ENCODE measurements at places on chromosomes 7 and 10.

DNA sequence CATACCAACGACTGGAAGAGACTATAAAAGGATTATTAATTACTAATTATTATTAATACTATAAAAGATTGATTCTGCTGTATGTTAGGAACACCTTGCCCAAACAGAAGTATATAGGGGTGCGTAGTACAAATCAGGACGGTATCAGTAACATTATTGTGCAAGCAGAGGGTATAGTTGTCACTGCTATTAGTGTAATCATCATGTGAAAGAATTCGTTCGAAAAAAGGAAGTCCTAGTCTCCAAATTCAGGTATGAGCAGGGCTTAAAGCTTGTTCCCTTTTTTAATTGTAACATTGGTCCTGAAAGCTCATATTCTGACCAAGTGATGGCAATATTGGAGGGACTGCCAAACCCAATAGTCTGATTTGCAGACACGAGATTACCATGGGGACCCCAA is 81.8 kb downstream of the THSD7A start:
- no peak for DNase-seq

GRCh38 chr7:36653008-36653662 is 71.2 kb downstream of the AOAH start:
- DNase-seq, result no peak

GRCh38 chr10:35754519-35754918 is 112.4 kb upstream of the FZD8 start:
- no peak for DNase-seq

GRCh38 chr10:86955501-86956194 is 1.8 kb downstream of the MMRN2 start:
- no peak for DNase-seq

DNA sequence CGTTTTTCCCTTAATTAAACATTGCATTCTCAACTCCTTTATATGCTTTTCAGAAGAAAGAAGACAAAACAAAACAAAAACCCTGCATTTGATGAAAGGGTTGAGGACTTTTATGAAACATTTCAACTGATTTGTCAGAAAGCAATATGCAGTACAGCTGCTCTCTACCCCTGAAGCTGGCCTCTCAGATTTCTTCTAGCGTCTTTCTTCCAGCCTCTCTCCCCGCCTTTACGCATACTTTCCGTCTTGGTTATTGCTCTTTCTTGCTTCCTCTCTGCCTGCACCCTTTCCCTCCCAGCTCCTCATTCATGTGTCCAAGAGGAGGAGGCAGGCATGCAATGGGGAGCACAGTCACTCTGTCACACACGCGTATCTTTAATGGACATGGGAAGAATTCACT is 91.0 kb upstream of the COL1A2 start:
- no peak for DNase-seq

DNA sequence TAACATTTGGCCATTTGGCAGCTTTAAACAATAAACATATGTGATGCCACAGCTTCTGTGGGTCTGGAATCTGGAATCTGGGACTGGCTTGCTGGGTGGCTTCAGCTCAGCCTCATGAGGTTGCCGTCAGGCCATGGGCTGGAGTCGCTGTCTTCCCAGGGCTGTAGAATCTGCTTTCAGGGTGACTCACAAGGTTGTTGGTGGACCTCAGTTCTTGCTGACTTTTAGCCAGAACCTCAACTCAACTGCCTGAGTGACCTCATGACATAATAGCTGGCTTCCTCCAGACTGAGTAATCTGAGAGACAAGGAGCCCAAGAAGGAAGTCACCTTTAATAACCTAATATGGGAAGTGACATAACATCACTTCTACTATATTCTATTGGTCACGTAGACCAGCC is 44.6 kb upstream of the TSPAN13 start:
- no peak for DNase-seq

GRCh38 chr10:43399320-43400310 is 9.4 kb downstream of the HNRNPF start:
- no peak for DNase-seq

GRCh38 chr10:118820326-118821116 is 65.8 kb upstream of the CACUL1 start:
- DNase-seq, result no peak

GRCh38 chr7:1542329-1542728 is 11.8 kb downstream of the MAFK start:
- no peak for DNase-seq

- DNase-seq, result no peak
Measured at GRCh38 chr7:114953724-114954123, 31.8 kb downstream of the MDFIC start.

- no peak for DNase-seq
Measured at GRCh38 chr7:2812831-2813230, 31.3 kb downstream of the GNA12 start.

- no peak for DNase-seq
Measured at GRCh38 chr10:124465777-124466488, 4.3 kb downstream of the LHPP start.

DNA sequence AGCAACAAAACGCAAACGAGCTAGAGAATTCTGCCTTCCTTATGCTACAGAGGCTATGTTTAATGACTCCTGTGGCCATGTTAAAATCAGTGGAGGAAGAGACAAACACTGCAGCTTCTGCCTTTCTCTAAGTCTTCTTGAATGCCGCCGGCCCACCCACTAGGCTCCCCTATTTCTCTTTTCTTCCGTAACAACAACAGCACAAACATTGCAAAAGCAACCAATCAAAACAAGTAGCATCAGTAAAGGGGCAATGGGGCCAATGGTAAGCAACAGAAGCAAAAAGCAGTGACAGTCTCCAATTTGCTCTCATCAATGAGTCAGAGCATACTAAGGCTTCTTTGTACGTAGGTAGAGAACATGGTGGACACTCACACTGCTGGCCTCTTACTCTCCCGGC is 26.8 kb downstream of the DNAJC1 start:
- DNase-seq, result no peak

DNA sequence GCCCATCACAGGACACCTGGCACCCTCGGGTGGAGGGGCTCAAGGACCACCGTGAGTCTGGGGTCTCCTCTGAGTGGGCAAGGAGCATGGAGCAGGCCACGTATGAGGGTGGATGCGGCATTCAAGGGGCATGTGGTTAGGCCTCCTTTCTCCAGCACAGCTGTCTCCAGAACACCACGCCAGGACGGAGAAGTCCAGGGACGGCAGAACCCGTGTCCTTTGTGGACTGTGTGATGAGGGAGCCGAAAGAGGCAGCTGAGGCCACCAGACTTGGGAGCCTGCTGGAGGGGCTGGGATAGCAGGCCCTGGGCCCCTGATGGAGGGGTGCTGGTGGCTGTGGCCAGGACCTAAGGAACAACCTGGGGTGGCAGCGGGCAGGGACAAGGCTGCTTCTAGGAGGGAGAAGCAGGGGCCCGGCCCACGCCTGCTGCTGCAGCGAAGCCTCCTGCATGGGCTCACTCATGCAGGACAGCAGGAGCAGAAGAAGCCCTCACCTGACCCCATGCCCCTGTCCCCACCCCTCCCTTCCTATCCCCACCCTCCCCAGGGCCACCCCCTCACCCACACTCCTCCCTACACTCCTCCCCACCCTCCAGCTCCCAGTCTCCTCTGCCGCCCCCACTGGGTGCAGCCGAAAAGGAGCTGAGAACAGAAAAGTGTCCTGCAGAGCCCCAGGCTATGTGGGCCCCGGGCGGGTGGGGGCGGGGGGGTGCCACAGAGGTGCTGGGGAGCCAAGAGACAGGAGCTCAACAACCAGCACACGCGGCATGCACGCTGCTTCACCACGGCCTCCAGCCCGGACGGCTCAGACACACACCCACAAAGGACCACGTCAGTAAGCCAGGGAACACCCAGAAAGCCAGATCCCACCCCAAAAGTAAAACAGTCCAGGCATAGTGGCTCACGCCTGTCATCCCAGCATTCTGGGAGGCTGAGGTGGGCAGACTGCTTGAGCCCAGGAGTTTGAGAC is 29.7 kb downstream of the ZFAND2A start:
- DNase-seq, result no peak

- DNase-seq, result no peak
Measured at GRCh38 chr7:108697254-108697653, 127.6 kb downstream of the DNAJB9 start.

DNA sequence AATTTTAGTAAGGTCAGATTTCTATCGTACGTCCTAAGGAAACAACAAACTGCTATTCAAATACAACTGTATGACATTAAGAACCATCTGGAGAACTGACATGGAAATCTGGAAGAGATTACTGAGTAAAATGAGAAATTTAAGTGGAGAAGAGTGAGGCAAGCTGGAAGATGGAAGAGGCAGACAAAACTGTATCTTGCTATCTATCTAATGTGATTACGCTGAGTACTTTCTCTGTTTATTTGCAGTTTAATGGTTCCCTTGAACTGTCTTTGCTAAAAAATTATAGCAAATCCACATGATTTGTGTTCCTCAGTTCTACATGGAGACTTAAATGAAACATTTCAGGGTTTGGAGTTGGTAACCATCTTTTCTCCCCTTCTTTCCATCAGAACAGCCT is 927.1 kb upstream of the MBL2 start:
- DNase-seq, result no peak

- DNase-seq, result no peak
Measured at GRCh38 chr7:41745451-41745850, 42.6 kb upstream of the INHBA start.

DNA sequence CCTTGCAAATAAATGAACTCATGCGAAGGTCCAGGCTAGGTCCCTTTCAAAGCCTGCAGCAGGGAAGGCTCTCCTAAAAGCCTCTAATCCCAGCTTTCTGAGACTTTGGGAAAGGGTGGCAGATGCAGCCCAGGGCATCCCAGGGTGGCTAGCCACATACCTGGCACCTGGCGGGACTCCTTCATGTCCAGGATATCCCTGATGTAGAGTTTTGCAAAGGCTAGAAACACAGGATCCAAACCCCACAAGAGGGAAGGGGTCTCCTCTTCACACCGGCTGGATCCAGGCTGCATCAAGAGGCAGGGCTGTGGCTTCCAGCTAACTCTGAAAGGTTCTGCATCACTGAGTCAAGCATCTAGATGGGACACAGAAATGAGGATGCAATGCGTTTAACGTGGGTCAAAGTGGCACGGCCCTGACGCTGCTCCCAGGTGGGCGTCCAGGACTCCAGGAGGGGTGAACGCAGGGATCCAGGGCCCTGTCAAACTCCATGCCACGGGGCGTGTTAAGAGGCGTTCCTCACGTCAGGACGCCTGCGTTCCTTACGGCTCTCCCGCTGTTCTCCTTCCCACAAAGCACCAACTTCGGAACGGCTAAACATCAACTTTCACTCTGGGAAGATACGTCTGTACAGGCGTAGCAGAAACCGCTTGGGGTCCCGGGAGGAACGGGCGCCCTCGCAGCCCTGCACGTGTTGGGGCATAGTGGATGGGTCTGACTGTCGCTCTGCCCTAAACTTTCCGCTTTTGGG is 507 bp downstream of the STN1 start:
- no peak for DNase-seq

- DNase-seq, result no peak
Measured at GRCh38 chr10:60382946-60383681, 6.6 kb downstream of the ANK3 start.

DNA sequence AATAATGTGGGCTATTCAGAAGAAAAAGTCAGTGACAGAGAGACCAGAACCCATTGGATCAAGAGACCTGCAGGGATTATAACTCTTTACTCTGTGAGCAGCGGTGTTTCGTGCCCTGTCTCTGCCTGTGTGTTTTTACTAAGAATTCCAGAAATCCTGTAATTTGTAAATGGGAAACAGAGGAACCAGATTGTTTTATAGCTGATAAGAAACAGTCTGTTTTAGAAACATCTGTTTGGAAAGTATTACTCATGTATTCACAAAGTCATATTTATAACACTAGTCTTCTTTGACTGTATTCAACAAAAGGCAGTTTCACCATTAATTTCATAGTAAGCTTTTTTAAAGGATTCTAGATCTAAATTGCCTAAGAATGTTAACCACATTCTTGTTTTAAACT is 30.0 kb upstream of the VDAC2 start:
- DNase-seq, result no peak

GRCh38 chr10:49761789-49762565 is at the start of gene OGDHL:
Gene OGDHL, minus strand, starts transcription at chr10:49762323. Its CDS starts 3,731 bp downstream, at chr10:49758592.
- peak; percentile 16 for DNase-seq

DNA sequence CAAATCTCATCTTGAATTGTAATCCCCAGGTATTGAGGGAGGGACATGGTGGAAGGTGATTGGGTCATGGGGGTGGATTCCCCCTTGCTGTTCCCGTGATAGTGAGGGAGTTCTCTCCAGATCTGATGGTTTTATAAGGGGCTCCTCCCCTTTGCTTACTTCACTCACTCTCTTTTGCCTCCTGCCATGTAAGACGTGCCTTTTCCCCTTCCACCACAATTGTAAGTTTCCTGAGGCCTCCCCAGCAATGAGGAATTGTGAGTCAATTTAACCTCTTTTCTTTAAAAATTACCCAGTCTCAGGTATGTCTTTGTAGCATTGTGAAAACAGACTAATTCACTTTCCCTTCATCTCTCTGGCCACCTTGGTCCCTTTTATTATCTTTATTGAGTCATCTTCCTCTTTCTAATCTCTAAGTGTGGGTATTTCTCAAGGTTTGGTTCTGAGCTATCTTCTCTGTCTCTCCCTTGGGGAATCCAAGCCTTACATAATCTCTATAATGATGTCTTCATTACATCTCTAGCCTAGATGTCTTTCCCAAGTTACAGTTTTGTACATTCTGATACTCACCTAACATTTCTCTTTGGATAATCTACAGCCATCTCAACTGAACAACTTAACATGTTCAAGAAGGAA is 99.1 kb upstream of the JCAD start:
- DNase-seq, result no peak

DNA sequence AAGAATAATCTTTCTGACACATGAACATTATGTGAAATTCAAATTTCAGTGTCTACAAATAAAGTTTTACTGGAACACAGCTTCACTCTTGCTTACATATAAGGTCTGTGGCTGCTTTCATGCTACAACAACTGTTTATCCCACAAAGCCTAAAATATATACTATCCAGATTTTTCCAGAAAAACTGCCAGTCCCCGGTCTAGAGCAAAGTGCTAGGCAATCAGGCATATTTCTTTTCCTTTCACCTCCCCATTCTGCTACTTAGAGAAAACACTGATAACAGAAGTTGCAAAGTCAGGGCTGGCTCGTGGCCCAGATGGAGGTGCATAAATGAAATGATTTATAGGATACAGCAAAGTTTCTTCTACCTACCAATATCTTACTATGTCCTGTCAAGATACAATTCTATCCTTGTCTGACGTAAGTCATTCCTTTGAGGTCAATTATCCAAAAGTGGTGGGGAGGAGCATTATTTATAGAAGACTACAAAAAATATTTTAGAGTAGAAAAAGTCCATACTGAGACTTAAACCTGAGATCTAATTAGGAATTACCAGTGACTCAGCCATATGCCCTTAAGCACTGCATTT is 384.1 kb downstream of the NXPH1 start:
- DNase-seq, result no peak

GRCh38 chr10:6398399-6398798 is 181.7 kb downstream of the PRKCQ start:
- DNase-seq, result no peak

Measured in activated CD8-positive, alpha-beta memory T cell treated with anti-CD3 and anti-CD28 coated beads for 1 hour (primary cell).